Fibroblast of upper back skin (primary cell): ENCODE measurements at places on chromosomes 13 and 19.
A peak's percentile ranks its signal among the peaks of the same experiment; 100 is the strongest.

GRCh38 chr13:77820431-77821149 lies 98.0 kb downstream of the EDNRB start:
- DNase-seq, result no peak

GRCh38 chr13:88384542-88384941 lies 713.4 kb downstream of the SLITRK5 start:
- no peak for DNase-seq

- DNase-seq, result no peak
Measured at GRCh38 chr19:52270266-52270885, 989 bp downstream of the ZNF766 start.

DNA sequence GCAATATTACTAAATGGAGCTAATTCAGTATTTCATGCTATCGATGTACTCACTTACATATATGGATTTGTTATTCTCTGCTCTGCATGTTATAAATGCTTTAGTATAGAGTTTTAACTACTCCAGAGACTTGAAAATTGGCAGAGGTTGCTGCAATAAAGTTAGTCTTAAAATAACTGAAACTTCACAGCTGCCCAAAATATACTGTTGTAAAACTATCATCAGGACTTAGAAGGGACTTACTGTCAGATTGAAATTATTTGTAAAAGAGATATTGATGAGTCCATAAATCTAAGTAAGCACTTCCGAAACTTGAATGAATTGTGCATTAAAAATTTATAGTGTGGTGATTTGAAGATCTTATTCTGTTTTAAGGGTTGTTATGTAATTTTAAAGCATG lies 1178.2 kb upstream of the PCDH20 start:
- DNase-seq, result no peak

DNA sequence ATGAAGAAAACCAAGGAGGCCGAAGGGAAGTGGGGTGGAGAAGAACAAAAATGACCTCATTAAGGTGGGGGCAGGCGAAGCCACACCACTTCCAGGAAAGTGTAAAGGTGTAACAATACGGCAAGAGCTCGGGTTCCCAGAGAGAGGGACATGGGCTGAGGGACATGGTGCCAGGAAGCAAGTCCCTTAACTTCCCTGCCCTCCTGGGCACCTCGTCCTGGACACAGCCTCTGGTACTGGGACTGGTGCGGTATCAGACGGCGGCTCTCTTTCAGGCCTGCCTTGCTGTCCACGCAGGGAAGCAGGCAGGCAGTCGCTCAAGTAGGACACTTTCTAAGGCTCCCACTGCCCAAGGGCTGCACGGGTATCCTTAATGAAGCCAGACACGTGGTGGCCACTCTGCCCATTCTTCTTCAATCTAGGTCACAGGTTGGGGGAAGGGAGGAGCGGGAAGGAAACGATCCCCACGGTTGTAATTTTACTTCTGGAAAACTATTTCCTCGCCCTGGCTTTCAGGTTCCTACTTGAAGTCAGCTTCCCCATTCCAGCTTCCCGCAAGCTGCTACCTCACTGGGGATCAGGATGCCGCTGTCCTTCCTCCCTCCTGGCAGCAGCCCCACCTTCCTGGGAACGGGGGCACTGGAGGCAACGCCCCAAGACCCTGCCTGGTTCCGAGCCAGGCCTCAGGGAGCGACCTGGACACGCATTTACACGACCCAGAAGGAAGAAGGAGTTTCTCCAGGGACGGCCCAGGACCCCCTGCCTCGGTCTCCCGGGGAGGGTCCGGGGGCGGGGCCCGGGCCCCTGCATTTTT lies 1.2 kb downstream of the AP3D1 start:
- no peak for DNase-seq

DNA sequence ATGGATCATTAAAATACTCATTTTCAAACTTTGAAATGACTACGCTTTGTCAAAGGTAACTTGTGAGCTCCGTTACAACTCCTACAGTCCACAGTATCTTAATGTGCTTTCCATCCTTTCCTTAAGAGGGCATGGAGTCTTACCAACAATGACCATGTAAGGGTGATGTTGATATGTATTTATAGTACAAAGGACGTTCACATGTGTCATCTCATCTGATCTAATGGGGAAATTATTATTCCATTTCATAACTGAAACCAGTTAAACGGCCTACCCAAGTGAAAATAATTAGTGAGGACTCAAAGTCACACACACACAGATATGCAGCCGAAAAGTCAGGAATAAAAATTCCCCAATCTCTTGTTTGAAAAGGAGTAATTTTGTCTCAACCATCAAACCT lies 9.6 kb downstream of the USP12 start:
- no peak for DNase-seq

GRCh38 chr13:61084988-61085387 lies 330.7 kb downstream of the PCDH20 start:
- DNase-seq, result peak; percentile 75

DNA sequence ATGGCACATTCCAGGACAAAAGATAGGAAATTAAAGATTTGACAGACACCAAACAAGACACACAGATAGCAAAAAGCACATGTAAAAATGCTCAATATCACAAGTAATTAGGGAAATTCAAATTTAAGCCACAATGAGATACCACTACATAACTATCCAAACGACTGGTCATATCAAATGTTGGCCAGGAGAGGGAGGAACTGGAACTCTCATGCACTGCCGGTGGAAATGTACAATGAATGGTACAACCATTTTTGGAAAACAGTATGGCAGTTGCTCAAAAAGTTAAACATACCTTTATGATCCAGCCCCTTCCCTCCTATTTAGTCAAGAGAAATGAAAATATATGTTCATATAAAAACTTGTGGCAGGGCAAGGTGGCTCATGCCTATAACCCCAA lies 36.8 kb upstream of the CYP2S1 start:
- no peak for DNase-seq

DNA sequence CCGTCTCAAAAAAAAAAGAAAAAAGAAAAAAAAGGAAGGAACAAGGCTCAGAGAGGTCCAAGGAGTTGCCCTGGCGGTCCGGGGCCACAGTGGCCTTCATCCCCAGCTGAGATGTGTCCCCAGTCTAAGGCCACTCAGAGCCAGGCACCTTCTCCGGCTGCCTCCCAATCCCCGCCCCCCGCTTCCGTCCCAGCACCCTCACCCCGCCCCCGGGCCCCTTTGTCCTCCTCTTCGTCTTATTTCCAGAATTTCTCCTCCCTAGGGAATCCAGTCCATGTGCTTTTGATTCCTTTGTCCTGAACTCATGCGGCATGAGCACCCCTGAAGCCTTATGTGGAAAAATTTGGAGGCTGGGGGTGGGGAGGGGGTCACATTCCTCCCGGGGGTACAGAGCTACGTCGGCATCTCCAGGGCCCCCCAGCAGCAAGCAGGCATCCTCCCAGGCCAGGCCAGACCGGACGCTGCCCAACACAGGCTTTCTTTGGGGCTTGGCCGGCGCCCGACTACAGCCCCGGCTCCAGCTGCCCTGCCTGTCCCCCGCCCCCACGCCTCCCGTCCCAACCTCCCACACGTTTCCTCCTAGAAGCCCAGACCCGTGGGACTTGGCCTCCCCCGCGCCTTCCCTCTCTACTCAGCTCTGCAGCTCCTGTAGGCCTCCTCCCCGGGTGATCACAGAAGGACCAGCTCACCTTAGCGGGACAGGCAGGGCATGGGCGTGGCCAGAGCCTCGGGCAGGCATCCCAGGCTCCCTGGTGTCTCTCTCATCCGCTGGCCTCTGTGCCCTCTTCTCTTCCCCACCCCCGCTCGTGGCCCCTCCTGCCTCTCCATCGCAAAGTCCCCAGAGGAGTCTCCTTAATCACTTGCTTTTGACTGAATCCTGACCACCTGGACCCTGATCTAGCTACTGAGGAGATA lies 17.8 kb upstream of the ADGRE5 start:
- peak; percentile 84 for DNase-seq

DNA sequence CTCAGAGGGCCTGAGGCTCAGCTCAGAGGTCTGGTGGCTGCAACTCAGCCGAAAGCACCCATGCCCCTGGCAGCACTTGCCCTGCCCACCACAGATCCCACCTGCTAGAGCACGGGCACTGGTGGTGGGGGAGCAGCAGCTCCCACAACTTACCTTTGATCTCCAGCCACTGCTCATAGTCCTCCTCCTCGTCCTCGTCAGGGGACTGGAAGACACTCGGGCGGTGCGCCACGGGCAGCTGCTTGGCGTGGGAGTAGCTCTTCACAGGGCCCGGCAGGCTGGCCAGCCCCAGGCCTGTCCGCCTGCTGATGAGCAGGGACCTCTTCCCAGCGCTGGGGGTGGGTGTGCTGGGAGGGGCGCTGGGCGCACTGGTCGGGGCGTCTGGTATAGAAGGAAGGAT lies 14.6 kb downstream of the SUGP1 start:
- no peak for DNase-seq

- DNase-seq, result no peak
Measured at GRCh38 chr19:47694466-47695273, 18.6 kb upstream of the EHD2 start.

DNA sequence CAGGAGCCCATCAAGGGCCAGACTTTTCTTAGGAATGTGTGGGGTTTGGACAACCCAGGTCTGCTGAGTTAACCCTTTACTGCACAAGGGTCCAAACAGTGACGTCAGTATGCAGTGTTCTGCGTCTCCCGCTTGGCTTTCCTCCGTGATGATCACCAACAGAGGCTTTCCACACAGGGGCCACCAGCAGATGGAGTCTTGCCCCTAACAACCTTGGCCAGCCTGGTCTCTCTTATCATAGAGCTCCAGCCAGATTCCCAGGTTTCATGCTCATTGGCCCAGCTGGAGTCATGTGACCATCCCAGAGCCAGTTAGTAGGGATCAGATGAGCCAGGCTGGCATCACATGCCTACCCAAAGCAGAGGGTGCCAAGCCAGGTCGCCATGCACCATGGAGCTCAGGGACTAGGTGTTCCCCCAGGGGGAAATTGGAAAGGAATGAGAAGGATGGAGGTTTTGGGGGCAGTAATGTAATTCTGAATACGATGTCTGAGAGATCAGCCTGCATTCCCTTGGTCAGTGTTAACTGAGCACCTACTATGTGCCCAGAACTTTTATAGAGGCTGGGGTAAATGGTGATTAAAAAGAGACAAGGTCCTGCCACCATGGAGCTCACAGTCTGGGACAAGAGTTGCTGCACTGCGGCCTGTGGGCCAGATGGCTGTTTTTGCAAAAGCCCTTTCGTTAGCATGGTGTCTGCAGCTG lies 61.2 kb downstream of the MYH14 start:
- no peak for DNase-seq

- DNase-seq, result no peak
Measured at GRCh38 chr13:113050734-113051431, 54.7 kb upstream of the F7 start.

DNA sequence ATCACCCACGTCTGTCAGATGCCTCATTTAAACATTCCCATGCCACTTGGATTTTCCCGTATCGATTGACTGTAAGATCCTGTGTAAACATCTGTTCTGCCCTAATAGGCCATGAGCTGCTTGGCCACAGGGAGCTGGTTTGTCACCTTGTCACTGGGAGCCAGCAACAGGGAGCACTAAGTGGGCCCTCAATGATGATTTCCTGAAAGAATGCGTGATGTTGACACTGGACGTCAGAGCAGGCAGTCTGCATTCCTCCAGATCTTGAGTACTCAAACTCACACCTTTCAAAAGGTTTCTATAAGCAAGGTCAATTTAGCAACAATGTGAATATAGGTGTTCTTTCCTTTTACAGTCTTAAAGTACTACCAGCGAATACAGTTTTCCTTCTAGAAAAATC lies 78.8 kb downstream of the TUBGCP3 start:
- DNase-seq, result no peak

- DNase-seq, result no peak
Measured at GRCh38 chr13:106521095-106521799, 14.2 kb downstream of the EFNB2 start.

DNA sequence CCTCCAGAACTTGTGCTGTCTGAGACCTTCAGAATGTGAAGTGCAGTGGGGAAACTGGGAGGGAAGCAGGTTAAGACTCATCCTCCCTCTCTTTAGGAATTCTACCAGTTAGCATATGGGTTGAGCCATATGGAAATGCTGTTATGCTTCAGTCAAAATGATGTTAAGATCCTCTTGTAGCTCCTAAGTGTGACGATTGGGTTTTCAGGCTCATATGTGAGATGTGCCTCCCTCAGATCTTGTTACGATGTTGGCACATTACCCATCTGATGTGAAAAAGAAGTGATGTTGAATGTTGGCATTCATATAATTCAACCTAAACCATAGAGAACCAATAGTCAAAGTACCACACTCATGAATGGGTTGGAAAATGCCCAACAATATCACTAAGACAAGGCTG lies 67.8 kb upstream of the IPO5 start:
- no peak for DNase-seq

DNA sequence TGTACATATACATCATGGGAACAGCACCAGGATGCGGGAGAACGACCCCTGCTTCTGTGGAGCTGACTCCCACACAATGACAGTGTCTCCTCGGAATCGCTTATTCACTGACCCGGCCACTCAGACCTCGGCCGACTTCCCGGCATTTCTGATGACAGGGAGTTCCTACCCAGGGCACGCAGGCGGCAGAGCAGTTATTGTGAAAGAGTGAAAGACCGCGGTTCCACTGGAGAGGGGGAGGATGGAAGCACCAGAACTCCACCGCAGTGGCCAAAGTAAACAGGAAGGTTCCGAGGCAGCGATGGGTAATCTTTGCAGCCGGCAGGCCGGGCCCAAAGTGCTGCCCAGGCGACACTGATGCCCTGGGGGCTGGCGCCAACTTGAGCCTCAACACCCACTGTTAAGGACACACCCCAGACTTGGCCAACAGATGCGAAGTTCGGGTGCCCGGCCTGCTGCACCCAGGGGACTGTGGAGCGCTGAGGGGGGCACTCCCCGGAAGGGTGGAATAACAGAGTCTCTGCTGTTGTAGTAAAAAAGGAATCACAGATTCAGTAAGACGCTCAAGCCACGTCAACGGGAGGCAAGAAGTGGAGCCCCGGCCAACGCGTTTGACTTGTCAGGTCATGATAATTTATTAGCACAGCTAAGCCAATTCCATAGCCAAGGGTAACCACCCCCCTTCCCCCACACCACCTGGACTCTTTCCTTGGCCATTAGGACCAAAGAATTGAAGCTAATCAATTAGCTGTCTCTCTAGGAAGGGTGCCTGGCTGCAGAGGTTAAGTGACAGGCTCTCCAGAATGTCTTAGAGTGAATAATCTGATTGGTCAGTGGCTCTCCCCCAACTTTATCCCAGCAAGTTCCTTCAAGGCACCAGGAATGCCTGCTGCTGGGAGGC lies 5.8 kb downstream of the MLLT1 start:
- peak; percentile 79 for DNase-seq

- DNase-seq, result no peak
Measured at GRCh38 chr13:41231025-41231677, 32.2 kb downstream of the MTRF1 start.

- no peak for DNase-seq
Measured at GRCh38 chr13:111064661-111065060, 50.4 kb upstream of the ARHGEF7 start.

DNA sequence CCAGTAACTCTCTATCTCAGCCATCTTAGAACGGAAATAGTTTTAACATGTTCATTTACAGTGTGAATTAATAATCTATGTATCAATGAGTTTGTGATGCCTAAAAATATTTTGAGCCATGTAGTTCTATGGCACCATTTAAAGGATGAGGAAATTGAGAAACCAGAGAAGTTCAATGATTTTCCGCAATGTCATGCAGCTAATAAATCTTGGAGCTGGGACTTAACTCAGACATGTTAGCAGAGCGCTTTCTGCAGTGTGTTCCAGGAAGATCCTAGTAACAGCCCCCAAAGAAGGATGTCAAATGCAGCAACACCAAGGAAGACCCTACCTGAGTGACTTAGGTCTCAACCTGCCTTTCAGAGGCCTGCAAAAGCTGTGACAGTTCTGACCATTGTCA lies 99.3 kb upstream of the RAP2A start:
- no peak for DNase-seq
